Airway epithelial cell (primary cell): ENCODE measurements at places on chromosomes 5 and 9. TPM values are rescaled to one million over a fixed set of nuclear protein-coding genes. Genes with fewer than 3 reads are reported as not detected.

The XRCC4 gene
- total RNA-seq, result 10.7 and 14.7 TPM in 2 replicates

The C9orf50 gene
- total RNA-seq, result not detected in 2 replicates

The TEX48 gene
- not detected in 2 replicates for total RNA-seq

The CCDC180 gene
- 0.49 and 0.51 TPM in 2 replicates for total RNA-seq

The OR1Q1 gene
- total RNA-seq, result not detected in 2 replicates

The GZMA gene
- not detected in 2 replicates for total RNA-seq

The CDKN2A gene
- 18.5 and 21.6 TPM in 2 replicates for total RNA-seq

The TMC1 gene
- total RNA-seq, result 0.14 TPM in 1 of 2 replicates, not detected in the other

The TLE1 gene
- 29.5 and 30.2 TPM in 2 replicates for total RNA-seq

The CDH10 gene
- total RNA-seq, result 0.07 TPM in 1 of 2 replicates, not detected in the other

The PCDHA9 gene
- total RNA-seq, result not detected in 2 replicates

The GLRA1 gene
- total RNA-seq, result not detected in 2 replicates

The SLCO6A1 gene
- total RNA-seq, result 0.14 TPM in 1 of 2 replicates, not detected in the other
